ENCODE measurements at places on chromosomes 7 and 10. TPM values are rescaled to one million over a fixed set of nuclear protein-coding genes. Genes with fewer than 3 reads are reported as not detected.

Gene SPRN
- not detected for total RNA-seq

Gene TUBB8
- total RNA-seq, result not detected

Gene PALD1
- 1.4 TPM for total RNA-seq

- DNase-seq, result no peak
These were observed 78.7 kb downstream of the PRLHR start for GRCh38 chr10:118516716-118517115.

- DNase-seq, result no peak
These were observed 53.4 kb upstream of the CAMK2B start for GRCh38 chr7:44378744-44379143.
